NCI-H1436 treated with DMSO at 0.1 percent for 48 hours (cell line): ENCODE measurements at places on chromosomes 12 and 14.

GRCh38 chr12:130335517-130336392, 1.9 kb upstream of the PIWIL1 start:
- no peak for DNase-seq

- no peak for DNase-seq
Observed at GRCh38 chr14:84554136-84554535, 975.8 kb upstream of the FLRT2 start.

- DNase-seq, result no peak
Observed at GRCh38 chr14:25092258-25092740, 42.4 kb upstream of the STXBP6 start.

- DNase-seq, result no peak
Observed at GRCh38 chr12:132222096-132222807, 78.0 kb downstream of the NOC4L start.

GRCh38 chr14:104215706-104216334, 77.4 kb downstream of the KIF26A start:
- DNase-seq, result no peak

- no peak for DNase-seq
Observed at GRCh38 chr12:104201238-104202001, 14.2 kb upstream of the TXNRD1 start.

DNA sequence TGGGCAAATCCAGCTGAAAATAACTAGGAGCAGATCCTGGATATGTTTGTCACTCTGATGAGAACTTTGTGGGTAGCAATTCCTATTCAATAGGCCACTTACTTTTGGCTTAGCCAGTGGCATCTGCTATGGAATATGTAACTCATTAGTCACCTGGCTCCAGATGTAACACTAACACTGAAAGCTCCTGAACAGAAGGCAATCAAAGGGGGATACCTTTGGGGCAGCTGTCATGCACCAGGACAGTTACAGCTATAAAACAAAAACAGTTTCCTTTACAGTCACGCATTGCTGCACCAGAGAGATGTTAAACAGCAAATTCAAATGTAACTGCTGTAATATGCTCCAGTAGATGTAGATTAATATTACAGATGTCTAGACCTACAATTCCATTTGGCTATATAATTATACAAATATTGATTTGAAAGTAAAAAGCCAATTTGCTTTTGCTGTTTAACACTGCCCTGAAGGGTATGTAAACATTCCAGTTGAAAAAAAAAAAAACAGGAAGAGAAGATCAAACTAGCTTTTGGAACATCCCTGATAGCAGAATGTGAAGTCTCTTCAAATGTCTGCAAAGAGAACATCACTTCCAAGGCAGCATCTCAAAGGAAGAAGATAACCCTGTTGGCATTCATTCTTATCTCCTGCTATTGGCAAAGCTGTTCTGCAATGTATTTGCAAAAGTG, 18.4 kb downstream of the RACGAP1 start:
- DNase-seq, result no peak

DNA sequence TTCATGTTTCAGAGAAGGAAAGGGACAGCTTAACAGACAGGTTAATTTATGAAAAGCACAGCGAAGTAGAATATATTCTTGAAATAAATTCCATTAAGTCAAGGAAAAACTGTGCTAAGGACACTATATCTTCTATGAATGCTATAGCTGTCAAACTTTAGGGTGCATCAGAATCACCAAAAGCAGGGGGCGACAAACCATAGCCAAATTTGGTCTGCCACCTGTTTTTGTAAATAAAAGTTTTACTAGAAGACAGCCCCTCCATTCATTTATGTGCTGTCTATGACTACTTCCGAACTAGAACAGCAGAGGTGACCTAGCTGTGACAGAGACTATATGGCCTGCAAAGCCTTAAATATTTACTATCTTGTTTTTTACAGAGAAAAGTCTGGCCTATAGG, 25.9 kb downstream of the PPP4R3A start:
- DNase-seq, result no peak

DNA sequence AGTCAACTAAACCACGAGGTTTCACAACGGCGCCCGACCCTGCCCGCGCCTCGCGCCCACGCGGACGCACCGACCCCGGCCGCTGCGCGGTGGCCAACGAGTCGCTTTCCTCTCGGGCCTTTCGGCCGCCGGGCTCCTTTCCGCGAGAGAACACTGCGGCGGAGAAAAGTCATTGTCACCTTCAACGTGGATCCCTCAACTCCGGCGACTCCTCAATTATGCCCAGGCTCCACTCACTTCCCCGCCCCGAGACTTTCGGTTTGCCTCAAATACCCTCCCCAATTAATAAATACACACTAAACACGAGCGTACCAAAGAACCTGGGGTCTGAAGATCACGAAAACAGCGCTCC, 450 bp downstream of the SINHCAF start:
- DNase-seq, result no peak

GRCh38 chr14:87409393-87409792, 583.6 kb downstream of the GALC start:
- DNase-seq, result no peak

- DNase-seq, result no peak
Observed at GRCh38 chr14:70660967-70661893, 19.5 kb downstream of the TTC9 start.

DNA sequence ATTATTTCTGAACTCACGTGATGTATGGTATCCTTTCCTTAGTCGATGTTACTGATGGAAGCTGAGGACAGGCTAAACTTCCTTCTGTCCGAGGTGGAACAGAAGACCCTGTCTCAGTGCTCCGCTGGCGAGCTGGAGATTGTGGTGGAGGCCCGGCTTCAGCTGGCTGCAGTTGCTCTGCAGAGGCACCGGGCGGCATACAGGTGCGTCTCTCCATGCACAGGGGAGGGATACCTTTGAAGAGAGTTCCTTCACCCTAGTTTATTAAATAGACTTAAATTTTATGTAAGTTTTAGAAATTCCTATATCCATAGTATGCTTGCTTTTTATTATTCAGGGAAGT, 186.7 kb upstream of the NEDD1 start:
- DNase-seq, result no peak

DNA sequence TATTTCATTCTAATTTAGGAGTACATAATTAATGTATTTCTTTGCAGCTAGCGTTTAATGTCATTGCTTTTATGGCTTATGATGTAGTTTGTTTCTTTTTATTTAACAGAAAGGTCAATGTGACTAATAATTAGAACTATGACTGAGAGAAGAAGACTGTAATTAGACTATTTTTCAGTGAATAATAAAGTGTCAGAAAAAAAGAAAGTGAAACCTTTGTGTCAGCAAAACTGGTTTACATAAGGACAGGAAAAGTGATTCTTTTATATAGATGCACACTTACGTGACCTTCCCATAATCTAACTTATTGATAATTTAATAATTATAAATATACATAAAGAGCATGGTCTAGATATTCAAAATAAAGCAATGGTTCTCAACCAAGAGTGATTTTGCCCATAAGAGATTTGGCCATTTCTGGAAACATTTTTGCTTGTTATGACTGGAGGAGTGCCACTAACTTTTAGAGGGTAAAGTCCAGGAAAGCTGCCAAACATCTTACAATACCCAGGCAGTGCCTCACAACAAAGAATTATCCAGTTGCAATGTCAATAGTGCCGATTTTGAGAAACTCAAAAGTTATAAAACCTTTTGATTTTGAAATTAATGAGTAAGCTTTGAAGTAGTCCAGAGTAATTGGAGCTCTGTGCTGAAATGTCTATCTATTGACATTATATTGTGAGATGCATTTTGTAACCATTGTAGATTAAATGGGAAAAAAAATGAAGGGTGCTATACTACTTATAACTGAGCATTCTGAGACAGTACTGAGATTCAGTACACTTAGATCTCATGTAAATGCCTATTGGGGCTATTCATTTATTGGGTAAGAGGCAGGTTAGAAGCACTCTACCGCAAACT, 227.1 kb downstream of the C12orf50 start:
- DNase-seq, result no peak
